GM20000 (cell line): ENCODE measurements at places on chromosomes 16 and 17.
A peak's percentile ranks its signal among the peaks of the same experiment; 100 is the strongest.

- DNase-seq, result no peak
These were observed 66.7 kb downstream of the NACA2 start for GRCh38 chr17:61524319-61524718.

DNA sequence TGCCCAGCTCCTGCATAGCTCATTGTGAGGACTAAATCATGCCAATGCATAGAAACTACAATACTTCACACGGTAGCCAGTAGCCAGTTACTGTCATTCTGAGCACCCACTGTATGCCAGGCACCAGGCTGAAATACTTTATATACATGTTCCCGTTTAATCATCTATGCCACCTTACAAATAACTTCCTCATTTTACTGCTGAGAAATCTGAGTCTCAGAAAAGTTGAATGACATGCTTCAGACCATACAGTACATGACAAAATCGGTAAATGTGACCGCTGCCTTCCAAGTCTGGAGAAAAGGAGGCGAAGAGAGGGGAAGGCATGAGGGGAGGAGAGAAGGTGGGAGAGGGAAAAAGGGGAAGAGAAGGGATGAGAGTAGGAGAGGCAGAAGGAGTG, 9.2 kb upstream of the TLCD3B start:
- no peak for DNase-seq

DNA sequence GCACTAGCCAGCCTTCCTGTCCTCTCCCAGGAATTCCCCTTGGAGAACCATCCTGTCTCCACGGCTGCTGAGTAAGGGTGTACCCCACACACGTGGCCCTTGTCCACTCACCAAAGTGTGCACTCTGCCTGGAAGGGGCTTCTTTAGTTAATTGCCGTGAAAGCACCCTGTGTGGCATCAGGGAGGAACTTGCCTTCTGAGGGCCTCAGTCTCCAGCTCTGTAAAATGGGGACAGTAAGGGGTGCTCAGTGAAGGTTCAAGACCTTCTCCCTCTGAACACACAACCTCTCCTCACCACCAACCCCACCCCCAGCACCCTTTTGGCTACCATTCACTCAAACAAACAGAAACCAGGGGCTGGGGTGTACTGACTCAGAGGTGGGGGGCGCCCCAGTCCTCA, 59.1 kb upstream of the LHX1 start:
- no peak for DNase-seq

- no peak for DNase-seq
These were observed 2.6 kb upstream of the AKAP1 start for GRCh38 chr17:57082441-57082840.

DNA sequence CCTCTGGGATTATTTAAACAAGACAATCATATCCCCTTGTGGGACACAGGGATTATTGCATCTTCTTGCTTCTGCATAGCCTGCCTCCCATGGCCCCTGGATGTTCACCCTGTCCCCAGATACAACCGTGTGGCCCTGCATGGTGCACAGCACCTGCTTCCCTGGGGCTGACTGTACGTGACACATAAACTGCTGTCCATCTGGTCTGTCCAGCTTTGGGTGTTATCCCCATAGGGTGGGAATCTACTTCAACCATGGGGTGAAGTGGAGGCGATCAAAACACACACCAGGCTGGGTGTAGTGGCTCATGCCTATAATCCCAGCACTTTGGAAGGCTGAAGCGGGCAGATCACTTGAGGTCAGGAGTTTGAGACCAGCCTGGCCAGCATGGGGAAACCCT, 138.8 kb downstream of the XYLT1 start:
- no peak for DNase-seq

DNA sequence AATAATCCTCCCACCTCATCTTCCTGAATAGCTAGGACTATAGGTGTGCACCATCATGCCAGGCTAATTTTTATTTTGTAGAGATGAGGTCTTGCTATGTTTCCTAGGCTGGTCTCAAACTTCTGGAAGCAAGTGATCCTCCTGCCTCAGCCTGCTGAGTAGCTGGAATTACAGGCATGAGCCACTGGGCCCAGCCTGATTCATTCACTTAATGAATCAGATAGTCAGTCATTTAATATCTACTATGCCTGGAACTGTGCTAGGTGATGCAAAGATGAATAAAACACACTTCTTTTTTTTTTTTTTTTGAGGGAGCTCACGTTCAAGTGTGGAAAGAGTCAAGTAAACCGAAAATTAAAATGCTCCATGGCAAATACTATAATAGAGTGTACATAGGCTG, 39.4 kb downstream of the EFCAB13 start:
- DNase-seq, result no peak

- no peak for DNase-seq
These were observed 308 bp downstream of the ADCY9 start for GRCh38 chr16:4115949-4116318.

DNA sequence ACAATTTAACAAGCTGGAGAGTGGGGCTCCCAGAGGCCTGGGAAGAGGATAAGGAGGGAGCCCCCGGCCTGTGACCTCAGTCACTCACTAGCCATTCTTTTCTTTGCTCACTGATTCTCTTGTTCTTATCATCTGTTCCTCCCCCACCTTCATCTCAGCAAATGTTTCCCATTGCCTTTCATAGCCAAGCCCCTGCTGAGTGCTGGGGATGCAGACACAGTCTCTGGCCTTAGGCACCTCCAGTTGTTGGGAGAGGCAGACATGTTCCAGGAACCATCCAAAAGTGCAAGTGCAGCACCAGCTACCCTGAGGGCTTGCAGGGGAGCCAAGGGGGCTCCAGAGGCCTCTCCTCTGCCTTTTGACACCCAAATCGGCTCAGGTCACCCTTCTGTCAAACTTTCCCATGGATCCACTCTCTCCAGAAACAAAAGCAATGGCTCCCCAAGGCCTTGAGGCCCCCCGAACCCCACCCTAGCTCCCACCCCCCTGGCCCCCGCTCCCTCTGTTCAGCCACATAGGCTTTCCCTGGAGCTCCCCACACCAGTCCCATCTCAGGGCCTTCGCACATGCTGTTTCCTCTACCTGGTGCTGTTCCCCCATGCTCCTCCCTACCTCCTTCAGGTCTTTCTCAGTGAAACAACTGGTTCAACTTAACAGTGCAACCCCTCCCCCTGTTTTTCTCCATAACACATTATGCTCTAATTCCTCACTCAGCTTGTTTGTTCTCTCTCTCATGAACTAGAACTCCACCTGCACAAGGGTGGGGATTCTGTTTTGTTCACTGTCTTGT, 14.9 kb upstream of the KCNJ12 start:
- DNase-seq, result no peak

DNA sequence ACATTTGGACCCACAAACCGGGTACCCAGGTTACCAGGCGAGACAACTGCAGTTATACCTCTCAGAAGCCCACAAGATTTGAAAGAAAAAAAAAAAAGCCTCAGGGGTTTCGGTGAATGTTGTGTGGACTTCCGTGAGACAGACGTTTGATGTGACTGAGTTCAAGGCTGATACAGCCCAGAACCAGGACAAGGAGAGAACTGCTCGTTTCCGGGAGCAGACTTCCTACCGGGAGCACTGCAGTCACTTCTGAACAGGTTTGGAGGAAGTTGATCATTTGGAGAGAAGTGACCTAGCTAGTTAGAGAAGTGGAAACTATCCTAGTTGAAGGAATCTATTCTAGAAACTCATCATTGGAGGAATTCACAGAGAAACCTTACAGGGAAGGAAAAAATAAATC, 847 bp downstream of the CKLF start:
- DNase-seq, result no peak

DNA sequence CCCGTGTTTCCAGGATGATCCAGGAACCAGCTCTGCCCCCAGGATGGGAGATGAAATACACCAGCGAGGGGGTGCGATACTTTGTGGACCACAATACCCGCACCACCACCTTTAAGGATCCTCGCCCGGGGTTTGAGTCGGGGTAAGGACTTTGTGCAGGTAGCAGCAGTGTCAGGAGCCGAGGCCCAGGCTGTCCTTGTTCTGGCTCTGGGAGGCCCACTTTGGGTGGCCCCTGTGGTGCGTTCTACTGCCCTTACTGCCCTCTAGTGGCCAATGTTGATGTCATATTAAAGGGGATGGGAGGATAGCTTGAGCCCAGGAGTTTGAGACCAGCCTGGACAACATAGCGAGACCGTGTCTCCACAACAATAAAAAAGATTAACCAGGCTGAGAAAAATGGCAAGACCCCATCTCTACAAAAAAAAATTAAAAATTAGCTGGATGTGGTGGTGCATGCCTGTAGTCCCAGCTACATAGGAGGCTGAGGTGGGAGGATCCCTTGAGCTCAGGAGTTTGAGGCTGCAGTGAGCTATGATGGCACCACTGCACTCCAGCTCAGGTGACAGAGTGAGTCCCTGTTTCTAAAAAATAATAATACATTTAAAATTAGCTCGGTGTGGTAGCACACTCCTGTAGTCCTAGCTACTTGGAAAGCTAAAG, 20.9 kb upstream of the CLEC18A start:
- DNase-seq, result peak; percentile 89

DNA sequence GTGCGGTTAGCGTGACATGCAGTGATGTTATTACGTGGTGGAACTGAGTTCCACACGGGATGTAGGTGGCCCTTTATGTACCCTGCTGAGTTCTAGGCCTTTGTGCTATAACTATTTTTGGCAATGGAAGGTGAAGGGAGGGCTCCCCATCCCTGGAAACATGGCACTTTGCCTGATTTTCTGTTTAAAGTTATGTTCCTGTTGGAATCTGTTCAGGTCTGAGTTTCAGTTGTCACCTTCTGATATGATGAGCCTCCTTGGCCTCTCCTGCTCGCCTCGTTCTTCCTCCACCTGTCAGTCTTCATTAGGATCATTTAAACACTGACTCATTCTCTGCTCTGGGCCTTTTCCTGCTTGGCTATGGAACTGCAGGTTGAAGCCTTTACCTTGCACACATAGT, 200.6 kb downstream of the FTO start:
- DNase-seq, result no peak

DNA sequence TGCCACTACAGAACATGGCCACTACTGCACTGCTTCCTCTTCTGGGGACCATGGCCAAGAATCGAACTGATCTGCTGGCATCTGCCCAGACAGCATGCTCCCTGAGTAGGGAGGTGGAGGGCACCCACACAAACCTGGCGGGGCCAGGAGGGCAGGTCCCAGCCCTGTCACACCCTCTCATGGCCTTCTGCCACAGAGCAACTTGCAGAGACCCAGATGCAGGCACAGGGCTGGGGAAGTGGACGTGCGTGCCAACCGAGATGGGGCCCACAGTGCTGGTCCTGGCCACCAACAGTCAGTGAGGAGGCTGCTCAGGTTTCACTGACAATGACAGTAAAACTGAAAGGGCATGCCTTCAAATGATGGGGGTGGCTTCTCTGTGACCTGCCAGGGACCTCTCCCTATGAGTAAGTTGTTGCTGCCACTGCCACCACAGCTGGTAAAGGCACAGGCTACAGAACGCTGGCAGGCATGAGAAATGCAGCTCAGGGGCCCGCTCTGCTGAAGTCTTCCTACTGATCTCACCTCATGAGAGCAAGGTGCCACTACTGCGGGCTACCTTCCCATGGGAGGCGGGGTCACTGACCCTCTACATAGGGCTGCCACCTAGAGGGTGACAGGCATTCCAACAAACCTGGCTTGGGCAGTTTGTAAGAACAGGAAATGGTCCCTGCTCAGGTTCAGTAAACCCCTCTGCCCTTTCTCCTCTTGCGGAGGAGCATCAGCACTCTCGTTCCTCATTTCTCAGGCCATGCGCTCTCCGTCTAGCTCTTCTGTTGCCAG, 15.5 kb downstream of the HIC1 start:
- DNase-seq, result peak; percentile 82

DNA sequence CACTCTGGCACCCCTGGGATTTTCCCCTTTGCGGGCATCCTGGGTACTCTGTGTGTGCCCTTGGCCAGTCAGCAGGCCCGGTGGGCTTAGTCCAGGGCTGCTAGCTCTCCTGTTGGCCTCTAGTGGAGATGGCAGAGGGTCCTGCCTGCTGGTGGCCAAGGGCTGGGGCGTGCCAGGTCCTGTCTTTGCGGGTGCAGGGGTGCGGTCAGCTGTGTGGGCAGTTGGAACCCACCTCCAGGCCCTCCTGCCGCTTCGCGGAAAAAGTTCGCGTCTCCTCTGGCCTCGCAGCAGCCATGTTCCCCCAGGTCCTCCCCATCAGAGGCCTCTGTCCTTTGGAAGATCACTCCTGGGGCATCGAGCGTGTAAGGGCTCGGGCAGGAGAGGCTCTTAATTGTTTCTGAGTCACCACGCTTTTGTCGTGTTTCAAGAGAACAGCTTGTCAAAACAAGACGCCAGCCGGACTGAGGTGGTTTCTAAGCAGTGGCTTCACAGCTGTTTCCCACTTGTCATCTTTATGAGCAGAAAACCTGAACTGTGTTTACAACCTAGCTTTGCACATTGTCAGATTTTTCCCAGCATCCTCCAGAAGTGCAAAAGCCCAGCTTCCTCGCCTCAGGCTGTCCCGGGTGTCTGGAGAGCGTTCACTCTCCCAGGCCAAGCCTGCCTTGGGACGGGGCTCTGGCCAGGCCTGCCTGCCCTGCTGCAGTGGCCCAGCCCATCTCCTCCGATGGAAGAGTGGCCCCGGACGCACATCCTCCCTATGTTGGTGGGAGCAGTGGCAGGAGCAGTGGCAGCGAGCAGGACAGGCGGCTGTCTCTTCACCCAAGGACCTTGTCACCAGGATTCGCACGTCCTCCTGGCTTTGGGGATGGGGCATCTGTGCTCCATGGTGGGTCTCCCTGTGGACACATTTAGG, 5.0 kb upstream of the DNASE1L2 start:
- DNase-seq, result no peak

- DNase-seq, result no peak
These were observed 197.9 kb upstream of the CDH11 start for GRCh38 chr16:65319621-65320231.

- no peak for DNase-seq
These were observed 12.3 kb downstream of the FLII start for GRCh38 chr17:18246109-18246725.

DNA sequence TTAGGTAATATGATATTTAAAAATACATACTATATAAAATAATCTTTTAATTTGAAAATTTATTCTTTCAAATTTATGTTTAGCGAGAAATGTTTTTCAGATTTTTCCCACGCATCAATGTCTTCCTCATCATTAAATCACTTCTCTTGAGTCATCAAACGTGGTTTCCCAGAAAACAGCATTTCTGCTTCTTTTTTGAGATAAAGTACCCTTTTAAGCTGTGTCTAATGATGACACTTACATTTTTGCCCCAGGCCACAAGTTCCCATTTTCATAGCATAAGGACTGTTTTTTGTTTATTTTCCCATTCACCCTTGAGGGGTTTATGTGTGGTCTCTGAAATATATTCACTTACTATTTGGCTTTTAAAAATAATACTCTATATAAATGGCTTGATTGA, 139.0 kb upstream of the HS3ST3A1 start:
- DNase-seq, result no peak

DNA sequence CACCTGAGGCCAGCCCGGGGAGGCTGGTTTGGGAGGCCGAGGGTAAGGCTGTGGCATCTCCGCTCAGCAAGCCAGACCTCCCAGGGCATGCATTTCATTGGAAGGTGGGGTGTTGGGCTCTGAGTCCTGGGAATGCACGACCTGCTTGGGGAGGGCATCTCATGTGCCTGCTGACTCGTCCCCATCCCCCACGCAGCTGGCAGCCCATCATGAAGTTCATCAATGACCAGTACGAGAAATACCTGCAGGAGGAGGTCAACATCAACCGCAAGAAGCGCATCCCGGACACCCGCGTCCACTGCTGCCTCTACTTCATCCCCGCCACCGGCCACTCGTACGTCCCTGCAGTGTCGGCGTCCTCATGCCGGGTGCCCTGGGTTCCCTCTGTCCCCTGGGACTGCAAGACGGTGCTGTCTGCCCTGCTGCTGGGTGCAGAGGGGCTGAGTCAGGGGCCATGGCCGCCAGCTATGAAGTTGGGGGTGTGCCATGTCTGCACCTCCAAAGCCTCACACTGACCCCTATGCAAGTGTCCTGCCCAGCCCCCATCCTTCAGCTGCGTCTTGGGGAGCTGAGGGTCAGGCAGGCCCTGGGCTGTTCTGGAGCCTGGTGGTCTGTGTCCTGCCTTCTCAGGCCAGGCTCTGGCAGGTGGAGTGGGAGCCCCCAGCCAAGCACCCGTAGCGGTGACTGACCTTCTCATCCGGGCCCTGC, 347.9 kb downstream of the SEC14L1 start:
- DNase-seq, result no peak
